ENCODE measurements at places on chromosomes 3 and 15.
A peak's percentile ranks its signal among the peaks of the same experiment; 100 is the strongest.

GRCh38 chr15:75182187-75183131 lies 19.2 kb upstream of the C15orf39 start:
- no peak for DNase-seq

DNA sequence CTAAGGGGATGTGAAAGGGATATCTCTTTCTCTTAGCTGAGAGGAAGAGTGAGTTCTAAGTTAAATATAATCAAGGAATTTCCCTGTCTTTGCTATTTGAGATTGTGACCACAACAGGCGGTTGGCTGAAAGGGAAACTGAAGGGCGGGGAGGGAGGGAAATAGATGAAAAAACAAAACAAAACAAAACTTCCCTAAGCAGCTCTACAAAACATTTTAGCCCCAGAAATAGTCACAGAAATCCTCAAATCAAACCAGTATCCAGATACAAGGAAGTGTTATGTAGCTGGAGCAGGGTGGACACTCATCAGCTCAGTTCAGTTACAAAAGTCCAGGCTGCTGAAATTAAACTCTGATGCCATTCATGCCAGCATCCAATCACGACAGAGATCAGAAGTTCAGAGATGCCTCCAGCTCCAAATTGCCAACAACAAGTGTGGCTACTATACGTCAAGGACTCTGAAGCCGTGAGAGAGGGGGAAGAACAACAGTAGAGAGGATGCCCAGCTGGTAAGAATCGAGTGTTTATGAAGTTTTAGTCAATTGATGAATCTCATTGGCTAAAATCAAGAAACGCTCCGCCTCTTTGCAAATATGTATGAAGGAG lies 319 bp upstream of the TP63 start:
- DNase-seq = peak; percentile 15

DNA sequence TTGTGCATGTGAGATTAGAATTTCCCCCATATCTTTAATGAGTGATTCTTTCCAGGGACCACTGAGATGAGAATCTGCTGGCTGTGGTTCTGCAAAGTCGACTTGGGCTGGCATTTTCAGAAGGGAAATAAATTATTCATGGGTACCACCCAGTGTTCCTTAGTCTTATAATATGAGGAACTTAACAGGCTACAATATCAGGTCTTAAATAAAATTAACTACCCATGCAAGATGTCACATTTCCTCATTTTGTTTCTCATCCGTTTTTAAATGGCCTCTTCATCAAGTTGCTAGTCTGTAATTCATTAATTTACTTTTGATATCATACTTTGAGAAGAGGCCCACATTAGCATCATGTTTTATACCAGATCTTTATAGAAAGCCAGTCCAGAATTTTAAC lies 58.3 kb upstream of the SKOR1 start:
- peak; percentile 32 for DNase-seq

GRCh38 chr3:138355071-138355470 lies 6.7 kb downstream of the MRAS start:
- no peak for DNase-seq

GRCh38 chr3:7062714-7063113 lies 201.8 kb downstream of the GRM7 start:
- DNase-seq = no peak

GRCh38 chr3:184710870-184711492 lies 883 bp downstream of the MAGEF1 start:
- DNase-seq = peak; percentile 77

DNA sequence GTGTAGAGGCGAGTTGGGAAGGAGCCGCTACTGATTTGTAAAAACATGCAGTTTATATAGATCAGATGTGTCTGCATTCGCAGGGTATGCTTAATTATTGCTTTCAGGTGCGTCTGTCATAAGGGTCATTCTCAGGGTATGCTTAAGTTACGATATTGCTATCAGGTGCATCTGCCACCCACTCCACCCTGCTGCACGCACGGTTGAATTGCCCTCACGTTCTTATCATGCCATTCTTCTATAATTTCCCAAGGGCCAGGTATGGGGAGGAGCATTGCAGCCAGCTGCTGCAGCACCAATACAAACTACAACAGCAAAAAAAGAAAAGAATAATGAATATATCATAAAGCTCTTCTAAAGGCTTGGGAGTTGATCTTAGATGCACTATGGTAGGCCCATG lies 230.0 kb downstream of the KBTBD8 start:
- DNase-seq = no peak

DNA sequence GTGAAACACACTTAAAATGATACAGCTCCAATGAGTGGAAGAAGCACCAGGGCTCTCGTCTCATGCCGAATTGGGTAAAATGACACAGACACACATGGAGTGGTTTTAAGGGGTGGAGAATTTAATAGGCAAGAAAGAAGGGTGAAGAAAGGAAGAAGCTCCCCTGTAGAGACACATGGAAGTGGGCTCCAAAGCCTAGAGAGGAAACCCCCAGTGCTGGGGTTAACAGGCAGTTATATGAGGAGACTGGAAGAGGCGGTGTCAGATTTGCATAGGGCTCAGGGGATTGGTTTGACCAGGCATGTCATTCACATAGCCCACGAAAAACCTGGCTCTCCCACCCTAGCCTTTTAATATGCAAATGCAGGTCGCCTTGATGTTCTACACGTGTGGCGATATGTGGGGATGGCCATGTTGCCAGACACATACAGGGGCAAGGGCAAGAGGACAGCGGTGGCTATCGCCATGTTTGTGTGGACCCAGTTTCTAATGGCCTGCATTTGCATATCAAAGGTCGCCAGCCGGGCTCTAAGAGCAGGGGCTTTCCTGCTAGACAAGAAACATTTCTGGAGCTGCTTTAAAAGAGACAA lies 1.9 kb upstream of the DPH6 start:
- no peak for DNase-seq

- DNase-seq = no peak
Measured at GRCh38 chr3:129602730-129603560, 3.5 kb downstream of the PLXND1 start.

DNA sequence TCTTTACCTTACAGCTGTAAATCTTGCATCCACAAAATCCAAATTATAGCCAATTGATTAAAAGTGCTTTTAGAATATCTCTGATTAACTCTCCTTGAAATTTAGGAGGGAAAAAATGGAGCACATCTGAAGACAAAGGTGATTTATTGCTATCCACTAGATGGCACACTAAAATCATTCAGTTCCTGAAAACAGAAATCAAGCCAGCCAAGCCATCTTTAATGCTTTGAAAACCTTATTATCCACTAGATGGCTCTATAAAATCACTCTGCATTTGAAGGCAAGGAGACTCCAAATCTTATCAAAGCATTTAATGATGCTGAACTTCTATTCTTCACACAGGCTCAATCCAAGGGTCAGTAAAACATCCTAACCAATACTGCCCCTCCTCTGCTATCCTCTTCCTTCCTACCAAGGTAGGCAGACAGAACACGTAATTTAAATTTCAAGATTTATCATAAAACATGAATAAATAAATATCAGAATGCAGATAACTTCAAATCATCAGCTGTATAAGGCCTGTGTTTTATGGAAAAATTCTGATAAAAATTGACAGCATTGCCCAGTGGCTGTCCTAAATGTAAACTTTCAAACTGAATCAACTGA lies 48.4 kb downstream of the GOLIM4 start:
- peak; percentile 95 for DNase-seq

GRCh38 chr15:36356978-36357601 lies 222.3 kb upstream of the CDIN1 start:
- no peak for DNase-seq

DNA sequence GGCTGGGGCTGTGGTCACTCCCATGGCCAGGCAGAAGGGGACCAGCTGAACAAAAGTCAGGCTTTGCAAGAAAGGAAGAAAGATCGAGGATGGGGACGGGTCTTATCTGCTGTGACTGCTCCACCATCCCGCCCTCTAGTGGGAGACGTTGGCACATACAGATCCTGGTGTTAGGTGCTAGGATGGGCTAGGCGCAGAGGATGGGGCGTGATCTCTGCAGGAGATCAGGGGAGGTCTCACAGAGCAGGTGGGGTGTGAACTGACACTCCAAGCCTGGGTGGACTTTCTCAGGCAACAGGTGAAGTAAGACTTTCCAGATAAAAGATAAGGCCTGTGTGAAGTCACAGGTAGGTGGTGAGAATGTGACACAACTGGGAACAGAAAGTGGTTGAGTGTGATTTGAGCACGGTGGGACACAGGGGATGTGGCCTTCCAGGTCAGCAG lies 141.9 kb upstream of the SMAD3 start:
- DNase-seq = peak; percentile 64

DNA sequence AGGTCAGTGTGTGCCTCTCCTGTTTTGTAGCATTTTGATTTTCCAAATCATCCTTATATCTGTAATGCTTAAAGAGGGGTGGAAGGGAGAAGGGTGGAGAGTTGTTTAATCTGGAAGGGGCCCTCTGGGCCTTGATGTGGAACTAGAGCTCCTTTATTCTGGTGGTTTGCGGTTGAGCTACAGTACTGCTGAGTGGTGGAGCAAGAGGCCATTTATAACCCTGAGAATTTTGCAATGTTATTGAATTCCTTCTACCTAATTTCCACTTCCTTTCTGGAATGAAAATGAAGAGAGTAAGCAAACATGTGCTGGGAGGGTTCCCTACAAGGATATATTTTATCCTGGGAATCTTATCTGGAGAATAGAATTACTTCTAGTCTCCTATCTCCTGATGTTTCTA lies 35.3 kb upstream of the TUBGCP5 start:
- DNase-seq = no peak

GRCh38 chr15:50531163-50531562 lies 15.3 kb downstream of the USP50 start:
- DNase-seq = no peak

DNA sequence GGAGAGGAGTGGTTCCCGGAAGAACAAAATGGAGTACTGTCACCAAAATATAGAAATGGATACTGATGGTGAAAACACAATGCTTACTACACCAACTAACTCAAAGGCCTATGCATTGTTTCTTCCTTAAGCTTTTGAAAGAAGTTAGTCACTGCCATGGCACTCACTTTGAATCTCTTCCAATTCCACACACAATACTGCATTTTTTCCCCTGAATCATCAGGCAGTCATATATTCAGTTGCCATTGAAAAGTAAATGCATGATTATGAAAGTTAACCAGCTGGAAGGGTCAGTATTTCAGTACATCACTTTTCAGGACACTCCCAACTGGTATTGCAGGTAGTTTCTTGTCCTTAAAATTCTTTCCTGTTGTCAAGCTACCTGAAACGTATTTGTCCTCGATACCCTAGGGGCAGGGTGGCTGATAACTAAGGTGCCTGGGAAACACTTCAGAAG lies 9.0 kb upstream of the LRRFIP2 start:
- DNase-seq = no peak

DNA sequence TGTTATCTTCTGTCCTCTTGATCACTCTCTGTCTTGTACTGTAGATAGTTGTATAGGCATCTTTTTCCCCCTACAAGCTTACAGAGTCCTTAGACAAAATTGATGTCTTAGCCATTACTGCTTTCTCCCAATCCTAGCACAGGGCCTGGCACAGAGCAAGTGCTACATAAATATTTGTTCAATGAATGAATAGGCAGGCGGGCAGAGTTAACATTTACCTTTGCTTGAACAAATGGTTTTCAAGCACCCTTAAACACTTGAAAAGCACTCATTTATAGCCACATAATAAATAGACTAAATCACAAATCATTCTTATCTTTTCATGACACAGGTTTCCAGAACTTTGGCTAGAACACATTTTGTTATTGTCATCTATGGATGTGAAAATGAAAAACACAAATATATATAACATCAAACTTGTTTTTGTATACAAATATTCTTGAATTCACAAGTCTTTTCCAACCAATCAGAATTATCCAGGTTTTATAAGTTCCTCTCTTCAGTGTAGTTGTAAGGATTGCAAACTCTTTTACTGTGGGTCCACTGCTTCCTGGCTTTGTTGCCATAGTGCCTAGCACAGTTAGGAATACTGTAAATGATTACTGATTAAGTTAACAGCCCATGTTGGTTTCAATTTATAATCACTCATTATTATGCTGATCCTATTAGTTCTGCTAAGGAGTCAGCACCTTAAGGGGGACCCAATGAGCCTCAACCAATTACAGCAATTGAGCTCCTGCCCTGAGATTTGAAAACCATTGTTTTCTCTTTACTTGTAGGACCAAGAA lies 61.9 kb downstream of the ISL2 start:
- no peak for DNase-seq

- DNase-seq = no peak
Measured at GRCh38 chr3:37826502-37826901, 35.2 kb upstream of the CTDSPL start.

- DNase-seq = no peak
Measured at GRCh38 chr15:49813625-49814024, 192.8 kb downstream of the DTWD1 start.

GRCh38 chr3:53501178-53501577 lies 6.8 kb downstream of the CACNA1D start:
- no peak for DNase-seq

DNA sequence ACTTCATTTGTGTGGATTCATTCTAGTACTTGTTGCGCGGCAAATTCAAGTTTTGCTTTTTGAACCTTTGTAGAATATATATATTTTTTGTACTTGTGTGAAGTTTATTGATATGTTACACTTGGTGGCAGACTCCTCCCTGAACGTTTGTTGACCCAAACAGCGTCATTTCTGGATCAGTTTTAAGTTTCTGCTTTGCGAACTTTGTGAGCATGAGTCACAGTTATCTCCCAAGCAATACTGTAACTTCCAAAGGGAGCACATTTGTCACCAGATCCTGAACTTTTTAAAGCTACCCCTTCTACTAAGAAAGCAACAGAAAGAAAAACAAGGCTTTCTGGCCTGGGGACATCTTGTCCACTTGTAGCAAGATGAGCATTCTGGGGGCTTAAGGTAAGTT lies 74.8 kb upstream of the CACNA2D3 start:
- DNase-seq = no peak

DNA sequence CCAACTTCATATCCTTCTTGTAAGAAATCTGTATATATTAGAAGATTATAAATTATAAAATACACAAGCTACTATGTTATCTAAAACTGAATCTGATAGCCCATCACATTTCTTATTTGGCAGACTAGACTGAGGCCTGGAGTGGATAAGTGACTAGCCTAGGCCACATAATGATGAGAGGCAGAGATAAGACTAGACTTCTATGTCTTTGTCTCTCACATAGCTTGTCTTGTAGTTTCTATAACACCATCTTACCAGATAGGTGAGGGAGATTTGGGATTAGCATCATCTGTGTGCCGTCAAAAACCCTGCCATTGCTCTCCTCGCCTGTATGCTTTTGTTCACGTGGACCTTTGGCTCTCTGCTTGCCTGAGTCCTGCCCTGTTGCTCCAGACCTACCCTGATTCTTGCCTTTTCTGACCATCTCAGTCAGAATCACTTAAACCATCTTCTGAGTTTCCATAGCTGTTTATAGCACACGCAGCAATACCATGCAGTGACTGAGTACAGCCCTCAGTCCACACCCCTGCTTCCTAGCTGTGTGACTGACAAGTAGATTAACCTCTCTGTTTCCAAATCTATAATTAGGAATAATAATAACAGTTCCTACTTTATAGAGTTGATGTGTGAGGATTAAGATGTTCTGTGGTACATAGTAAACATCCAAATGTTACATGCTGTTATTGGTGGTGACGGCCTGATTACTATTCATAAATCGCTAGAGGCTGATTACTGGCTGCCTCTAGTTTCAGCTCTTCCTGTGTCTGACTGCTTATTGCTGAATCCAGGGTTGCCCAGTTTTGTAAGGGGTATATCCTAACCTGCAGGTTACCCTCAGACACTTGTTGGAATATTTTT lies 49.7 kb downstream of the PDE8A start:
- peak; percentile 20 for DNase-seq

GRCh38 chr3:122626515-122627180 lies 49.2 kb downstream of the PARP15 start:
- no peak for DNase-seq

- peak; percentile 22 for DNase-seq
Measured at GRCh38 chr3:126925411-126926171, 57.3 kb upstream of the PLXNA1 start.

- no peak for DNase-seq
Measured at GRCh38 chr15:31217566-31218270, 108.9 kb upstream of the KLF13 start.
